ENCODE measurements at places on chromosomes 2 and 18.

DNA sequence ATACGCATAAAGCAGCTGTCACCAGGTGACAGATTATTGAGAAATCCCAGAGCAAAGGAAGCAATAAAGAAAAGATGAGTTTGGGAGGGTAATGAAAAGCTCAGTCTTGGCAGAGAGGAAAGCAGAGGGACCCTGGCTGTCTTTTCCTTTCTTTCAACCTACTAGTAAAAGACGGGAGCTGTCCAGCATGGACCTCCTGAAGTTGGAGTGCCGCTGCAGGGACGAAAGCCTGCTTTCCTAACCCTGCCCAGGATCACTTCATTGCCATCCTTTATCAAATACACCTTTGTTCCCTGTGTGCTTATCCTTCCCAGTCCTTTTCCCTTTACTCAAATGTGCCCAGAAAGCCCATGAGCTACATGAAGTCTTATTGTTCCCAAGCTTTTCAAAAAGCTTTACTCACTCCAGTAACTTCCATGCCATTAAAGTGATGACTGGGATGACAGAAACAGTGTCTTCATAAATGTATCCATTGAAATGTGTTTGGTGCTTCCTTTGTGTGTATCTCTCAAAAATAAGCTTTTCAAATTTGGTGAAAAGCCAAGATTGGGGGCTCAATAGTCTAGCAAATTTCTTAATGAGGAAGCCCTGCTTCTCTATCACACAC, 3.7 kb upstream of the SPR start:
- DNase-seq = peak; percentile 53

DNA sequence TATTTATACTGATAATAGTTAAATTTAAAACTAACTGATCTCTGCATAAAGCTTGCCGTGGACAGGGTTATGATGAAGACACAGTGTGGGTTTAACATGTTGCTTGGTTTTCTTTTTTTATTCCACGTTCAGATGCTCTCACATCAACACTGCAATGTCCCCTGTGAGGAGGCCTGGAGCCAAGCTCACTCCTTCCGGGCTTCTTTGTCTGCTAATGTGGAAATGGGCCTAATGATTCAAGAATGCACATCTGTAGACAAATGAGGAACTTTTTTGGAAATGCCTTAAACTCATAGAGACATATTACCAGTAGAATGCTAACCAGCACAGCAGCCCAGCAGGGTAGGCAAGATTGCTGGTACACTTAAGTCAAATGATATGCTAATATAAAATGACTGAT, 208.0 kb downstream of the GALR1 start:
- no peak for DNase-seq

GRCh38 chr18:22550861-22551260, 133.1 kb upstream of the CTAGE1 start:
- DNase-seq = no peak

GRCh38 chr18:48419277-48420022, 10.3 kb upstream of the ZBTB7C start:
- no peak for DNase-seq

GRCh38 chr2:109421642-109422041, 192.1 kb downstream of the SEPTIN10 start:
- no peak for DNase-seq

- DNase-seq = no peak
These were observed 38.2 kb downstream of the FOSL2 start for GRCh38 chr2:28430788-28431418.

DNA sequence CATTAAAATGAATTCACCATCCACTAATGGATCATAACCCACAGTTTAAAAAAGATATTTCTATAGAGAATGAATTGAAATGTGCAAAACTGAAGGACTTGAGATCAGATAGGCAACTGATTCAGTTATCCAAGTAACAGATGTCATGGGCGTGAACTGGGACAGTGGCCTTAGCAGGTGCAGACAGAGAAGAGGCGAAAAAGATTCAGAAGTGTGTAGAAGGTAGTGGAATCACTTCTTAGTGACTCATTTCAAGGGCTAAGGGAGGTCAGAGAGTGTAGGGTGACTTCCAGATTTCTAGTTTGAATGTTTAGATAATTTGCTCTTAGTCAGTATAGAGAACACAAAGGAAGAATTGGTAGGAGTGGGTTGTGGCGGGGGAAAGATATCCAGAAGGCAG, 79.7 kb downstream of the EHBP1 start:
- DNase-seq = peak; percentile 30

DNA sequence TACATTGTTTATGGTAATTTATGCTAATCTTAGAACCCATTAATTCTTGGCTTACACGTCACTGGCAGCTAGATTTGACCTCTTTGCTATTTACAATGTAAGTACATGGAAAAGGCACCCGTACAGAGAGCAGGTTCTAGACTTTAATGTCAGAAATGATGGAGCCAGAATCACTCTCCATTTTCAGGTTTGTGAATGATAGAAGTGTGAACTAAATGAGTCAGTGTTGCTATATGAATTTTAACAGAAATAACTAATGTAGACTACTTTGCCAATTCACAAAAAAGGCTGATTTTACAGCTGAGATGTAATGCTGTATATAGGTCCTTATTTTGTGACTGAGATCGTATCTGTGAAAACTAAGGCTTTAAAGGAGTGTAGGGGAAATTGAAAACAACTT, 214.6 kb downstream of the LDLRAD4 start:
- DNase-seq = no peak

- peak; percentile 39 for DNase-seq
These were observed 87.1 kb downstream of the GPR39 start for GRCh38 chr2:132503701-132504100.

GRCh38 chr2:73175663-73176204, 26.6 kb upstream of the NOTO start:
- peak; percentile 55 for DNase-seq

GRCh38 chr2:162073888-162074631, at the start of gene DPP4:
DPP4 (minus strand) TSS chr2:162074215; CDS start chr2:162073981, 234 bp downstream.
- peak; percentile 62 for DNase-seq

DNA sequence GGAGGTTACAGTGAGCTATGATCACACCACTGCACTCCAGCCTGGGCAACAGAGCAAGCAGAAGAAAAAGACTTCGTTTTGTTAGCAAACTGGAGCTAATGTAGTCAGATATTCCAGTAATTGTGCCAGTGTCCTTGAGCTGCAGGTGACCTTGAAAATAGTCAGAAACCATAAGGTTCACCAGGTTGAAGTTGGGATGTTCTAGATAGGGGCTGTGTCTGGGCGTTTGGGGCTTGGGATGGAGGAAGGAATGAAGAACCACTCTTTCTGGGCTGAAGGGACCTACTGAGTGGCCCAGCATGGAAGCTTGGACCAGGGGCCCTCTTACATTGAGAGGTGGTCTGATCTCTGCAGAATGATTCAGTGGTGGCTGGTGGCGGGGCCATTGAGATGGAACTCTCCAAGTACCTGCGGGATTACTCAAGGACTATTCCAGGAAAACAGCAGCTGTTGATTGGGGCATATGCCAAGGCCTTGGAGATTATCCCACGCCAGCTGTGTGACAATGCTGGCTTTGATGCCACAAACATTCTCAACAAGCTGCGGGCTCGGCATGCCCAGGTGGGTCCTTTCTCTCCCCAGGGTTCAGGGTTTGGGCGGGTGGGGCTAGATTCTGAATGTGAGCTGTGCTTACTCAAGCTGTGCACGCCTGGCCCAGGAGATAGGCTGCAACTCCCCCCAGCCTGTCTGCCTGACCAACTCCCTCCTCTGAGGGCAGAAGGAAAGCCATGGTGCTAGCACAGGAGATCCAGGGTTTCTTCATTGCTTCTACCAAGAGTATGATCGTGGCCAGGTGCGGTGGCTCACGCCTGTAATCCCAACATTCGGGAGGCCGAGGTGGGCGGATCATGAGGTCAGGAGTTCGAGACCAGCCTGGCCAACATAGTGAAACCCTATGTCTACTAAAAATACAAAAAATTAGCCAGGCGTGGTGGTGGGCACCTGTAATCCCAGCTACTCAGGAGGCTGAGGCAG, 17.1 kb downstream of the CCT7 start:
- DNase-seq = no peak

- peak; percentile 96 for DNase-seq
These were observed 11.0 kb upstream of the NCKAP5 start for GRCh38 chr2:133579274-133579673.

DNA sequence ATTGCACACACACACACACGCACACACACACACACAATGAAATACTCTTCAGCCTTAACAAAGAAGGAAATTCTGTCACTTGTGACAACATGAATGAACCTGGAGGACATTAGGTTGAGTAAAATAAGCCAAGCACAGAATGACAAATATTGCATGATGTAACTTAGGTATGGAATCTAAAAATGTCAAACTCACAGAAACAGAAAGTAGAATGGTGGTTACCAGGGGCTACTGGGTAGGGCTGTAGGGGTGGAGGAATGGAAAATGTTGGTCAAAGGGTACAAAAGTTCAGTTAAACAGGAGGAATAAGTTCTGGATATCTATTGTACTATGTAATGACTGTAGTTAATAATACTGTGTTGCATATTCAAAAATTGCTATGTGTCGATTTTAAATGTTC, 29.5 kb downstream of the SCN2A start:
- DNase-seq = no peak

GRCh38 chr18:75110846-75111415, 98.0 kb downstream of the PTGR3 start:
- no peak for DNase-seq

GRCh38 chr2:60530660-60531281, 22.7 kb downstream of the BCL11A start:
- peak; percentile 34 for DNase-seq

- DNase-seq = no peak
These were observed 97.6 kb upstream of the RAB6C start for GRCh38 chr2:129881786-129882396.

DNA sequence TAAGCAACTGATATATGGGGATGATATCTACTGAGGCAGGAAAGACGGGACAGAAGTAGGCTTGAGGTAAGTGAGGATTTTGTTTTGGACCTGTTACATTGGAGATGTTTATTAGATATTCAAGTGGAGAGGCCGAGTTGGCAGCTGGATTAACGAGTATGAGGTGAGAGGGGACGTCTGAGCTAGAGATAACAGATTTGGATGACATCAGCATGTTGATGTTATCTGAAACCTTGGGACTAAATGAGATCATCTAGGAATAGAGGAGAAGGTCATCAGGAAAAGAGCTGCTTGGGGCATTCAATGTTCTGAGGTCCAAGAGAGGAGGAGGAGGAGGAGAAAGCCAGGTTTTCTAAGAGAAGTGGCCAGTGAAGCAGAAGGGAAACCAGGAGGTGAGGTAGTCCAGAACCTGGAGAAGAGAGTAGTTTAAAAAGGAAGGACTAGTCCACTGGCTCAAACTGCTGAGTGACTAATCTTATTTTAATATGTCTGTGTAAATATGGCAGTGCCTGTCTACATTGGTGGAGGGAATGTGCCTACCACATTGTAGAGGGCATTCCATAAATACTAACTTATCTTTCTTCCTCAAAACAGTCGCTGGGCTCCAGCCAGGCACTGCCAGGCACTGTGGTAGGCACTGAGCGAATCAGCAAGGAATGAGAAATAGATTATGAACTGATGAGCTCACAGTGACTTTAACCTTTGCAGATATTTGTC, 488.3 kb downstream of the DLGAP1 start:
- peak; percentile 29 for DNase-seq

GRCh38 chr2:7077660-7078267, 160.6 kb downstream of the RNF144A start:
- no peak for DNase-seq

DNA sequence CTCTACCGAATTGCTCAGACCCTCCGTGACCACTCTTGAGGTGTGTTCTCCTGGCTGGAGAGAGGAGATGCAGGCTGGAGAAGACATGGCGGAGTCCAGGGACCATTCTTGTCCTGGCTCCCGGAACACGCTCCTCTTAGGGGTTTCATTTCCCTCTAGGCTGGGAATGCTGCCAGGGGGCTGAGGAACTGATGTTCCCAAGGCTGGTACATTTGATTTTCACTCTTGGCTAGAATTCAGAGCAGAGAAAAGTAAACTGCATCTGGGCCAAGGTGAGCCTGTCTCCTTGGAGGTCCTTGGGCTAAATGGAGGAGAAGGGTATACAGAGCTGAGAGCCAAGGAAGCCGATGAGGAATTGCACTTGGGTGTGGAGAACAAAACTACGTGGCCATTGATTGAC, 28.2 kb upstream of the LBH start:
- DNase-seq = no peak

- peak; percentile 96 for DNase-seq
These were observed 21.6 kb downstream of the CRIM1 start for GRCh38 chr2:36376992-36377738.

GRCh38 chr2:241771286-241772062, 5.1 kb upstream of the GAL3ST2 start:
- DNase-seq = no peak

GRCh38 chr2:33313039-33313438, 163.4 kb upstream of the RASGRP3 start:
- no peak for DNase-seq

DNA sequence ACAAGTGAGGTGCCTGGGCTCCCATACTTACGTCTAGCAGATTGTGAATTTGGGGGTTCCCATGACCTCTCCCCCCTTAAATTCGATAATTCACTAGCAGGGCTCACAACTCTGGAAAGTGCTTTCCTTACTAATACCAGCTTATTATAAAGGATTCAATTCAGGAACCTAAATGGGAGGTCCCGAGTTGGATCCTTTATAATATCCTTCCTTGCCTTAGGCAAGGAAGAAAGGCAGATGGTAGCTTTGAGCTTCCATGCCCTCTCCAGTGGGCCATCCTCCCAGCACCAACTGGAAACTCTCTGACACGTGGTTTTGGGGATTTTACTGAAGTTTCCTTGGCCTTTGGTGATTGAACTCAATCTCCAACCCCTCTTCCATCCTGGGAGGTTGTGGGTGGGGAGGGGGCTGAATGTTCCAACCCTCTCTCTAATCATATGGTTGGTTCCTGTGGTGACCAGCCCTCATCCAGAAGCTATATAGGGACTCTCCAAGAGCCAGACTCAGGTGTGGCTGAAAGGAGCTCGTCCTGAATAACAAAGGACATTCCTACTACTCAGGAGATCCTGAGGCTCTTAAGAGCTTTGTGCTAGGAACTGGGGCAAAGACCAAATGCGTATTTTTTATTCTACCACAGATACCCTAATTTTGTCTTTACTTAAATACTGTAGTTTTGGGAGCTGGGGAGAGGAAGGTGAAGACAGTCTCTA, 62.2 kb downstream of the HAUS1 start:
- no peak for DNase-seq

DNA sequence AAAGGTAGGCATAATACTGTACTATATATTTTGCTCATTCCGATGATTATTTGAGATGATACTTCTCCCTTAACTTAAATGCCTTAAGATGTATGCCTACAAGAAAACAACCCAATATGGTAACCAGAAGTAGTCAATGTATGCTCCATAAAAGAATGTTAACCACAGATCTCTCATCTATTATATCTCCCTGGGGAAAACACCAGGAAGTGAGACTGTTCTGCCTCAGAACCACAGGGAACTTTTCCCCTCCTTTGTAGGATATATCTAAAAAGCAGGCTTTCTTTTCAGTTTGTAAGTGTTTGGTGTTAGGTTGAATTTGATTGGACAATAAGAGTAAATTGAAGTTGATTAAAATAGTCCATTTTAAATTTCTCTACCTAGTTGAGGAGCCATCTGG, 1160.5 kb upstream of the NXPH2 start:
- no peak for DNase-seq

DNA sequence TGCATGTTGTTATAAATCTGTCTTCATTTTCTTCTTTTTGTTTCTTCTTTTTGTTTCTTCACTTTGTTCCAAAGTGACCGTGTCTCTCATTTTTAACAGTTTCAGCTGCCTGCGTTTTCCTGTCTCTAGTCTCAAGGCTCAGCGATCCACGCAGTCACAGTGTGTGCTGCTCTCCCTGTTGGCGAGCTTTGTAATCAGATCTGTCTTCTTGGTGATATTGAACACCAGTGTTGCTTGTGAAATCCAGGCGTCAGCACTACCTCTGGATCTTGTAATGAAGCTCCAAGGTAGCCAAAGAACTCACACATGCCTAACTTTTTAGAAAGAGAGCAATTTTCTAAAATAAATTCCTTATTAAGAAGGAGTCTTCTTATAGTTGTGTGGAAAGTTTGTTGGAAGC, 13.2 kb downstream of the SNTG2 start:
- DNase-seq = no peak

All from PC-3 (cell line).